ENCODE measurements at places on chromosomes 3 and 15. TPM values are rescaled to one million over a fixed set of nuclear protein-coding genes. Genes with fewer than 3 reads are reported as not detected.

- DNase-seq: no peak
These were observed 461 bp downstream of the COPB2 start for GRCh38 chr3:139388821-139389551.

DNA sequence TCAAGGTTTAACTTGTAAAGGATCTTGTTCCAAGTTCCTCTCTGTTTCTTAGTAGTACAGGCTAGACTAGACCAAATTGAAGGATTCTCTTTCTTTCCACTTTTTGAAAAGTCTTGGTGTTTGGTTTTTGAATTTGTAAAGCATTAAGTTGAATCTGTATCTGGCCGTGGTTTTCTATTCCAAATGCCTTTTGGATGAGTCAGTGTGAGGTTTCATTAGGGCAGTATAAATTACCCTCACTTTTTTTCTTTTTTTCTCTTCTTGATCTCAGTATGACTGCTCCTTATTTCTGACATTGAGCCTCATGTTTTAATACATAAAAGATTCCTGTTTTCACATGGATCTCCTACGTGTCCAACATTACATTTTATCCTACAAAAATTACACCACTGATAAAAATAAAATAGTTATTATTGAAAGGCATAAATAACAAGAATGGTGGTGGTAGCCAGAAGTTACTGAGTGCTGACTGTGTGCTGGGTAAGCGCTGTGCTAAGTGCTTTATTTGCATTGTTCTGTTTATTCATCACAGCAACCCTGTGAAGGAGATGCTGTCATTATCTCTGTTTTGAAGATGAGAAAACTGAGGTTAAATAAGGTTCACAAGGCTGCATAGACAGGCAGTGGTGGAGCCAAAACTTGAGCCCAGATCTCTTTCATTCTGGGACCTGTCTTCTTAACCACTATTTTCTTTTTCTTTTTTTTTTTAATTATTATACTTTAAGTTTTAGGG is 48.3 kb downstream of the MITF start:
- no peak for DNase-seq

GRCh38 chr3:17936736-17937480 is 194.5 kb upstream of the TBC1D5 start:
- DNase-seq: no peak

MYH15 gene
- total RNA-seq: 0.67 TPM

ILDR1 gene
- total RNA-seq: not detected

DNA sequence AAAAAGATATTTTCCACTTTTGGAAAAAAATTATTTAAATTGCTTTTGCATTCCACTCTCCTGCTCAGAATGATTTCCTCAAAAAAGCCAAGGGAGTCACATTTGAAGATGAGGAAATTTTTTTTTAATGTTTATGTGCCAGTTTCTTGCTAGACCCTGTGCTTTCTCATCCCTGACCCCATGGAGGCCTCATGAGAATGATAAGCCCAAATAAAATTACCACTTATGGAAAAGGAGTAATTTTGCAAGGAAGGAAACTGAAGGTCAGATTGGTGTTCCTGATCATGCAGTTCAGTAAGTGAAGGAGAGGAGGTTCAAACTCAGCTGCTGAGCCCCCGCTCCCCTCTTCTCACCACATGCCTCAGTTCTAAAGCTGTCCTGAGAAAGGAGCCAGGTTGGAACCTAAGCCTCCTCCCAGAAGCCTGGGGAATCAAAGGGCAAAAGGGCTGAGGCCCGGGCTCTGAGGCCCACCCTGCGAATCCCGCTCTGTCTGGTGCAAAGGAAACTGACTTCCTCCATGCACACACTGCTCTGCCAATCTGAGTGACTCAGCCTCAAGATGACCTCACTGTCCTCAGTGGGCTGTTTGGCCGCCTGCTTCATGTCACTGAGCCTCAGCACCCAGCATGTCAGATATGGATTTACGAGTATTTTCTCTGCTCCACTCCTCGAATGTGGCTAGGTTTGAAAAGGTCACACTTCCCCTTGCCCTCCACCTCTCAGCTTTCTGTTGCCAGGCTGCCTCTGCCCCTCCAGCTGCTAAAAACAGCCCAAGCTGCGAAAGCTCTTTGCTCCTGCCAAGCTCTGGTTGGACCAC is 56.9 kb upstream of the FLNB start:
- peak; percentile 79 for DNase-seq

DNA sequence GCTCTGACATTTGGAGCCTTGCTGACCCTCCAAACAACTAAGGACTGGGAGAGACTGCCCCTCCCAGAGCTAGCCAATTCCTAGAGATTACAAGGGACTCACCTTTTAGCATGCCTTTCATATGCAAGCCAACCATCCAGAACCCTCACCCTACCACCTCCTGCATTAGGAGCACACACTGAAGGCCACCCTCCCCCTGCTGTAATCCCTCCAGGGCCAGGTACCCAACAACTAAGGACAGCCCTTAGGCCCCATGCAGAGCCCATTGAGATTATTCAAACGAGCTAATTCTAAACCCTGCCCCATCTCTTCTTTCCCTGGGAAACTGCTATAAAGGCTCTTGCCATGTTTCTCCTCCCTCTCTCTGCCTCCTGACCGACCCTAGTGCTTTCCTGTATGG is 352.6 kb downstream of the ERC2 start:
- DNase-seq: no peak

GRCh38 chr3:187900993-187901755 is 155.9 kb upstream of the BCL6 start:
- no peak for DNase-seq

GRCh38 chr3:126765187-126766069 is 61.4 kb downstream of the CHCHD6 start:
- no peak for DNase-seq

PLIN1 gene
- 6.3 TPM for total RNA-seq

DNA sequence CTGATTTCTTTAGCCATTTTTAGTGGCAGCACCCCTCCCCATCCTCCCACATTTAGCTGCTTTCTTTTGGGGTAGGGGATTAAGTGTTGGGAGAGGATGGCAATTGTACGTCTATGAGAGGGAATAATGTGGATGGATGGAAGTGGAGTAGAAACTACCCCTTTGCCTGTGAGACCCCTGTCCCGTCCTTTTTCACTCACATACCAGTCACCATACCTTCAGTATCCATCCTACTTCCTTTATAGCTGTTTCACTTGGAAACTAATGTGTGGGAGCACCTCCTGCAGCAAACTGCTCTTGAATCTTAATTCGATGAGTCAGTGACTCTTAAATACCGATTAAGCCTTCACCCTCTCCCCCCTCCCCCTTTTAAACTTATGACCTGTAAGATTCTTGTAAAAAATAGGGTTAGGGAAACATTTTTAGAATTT is 730 bp downstream of the SPRED1 start:
- DNase-seq: no peak

DNA sequence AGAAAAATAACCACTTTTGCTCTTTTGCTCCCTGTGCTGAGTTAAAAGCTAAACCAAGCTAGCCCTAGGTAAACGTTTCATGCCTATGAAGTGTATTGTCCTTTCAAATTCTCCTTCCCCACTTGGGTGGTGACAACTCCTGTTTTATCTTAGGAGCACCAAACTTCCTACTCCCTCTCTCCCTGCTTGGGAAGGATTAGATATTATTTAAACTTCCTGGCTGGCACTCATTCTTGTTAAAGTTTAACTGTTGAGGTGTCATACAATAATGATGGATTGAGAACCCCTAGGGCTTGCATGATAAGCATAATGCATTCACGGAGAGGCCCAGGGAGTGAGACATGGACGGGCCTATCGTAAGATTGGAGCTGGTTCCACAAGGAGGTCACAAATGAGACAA is 29.5 kb downstream of the B4GALT4 start:
- DNase-seq: no peak

GRCh38 chr3:126081618-126082361 is 2.1 kb downstream of the SLC41A3 start:
- peak; percentile 86 for DNase-seq

- DNase-seq: no peak
These were observed 9.1 kb upstream of the SYN2 start for GRCh38 chr3:11995120-11995519.

CALML4 gene
- 2.2 TPM for total RNA-seq

GRCh38 chr3:31755926-31756658 is 223.4 kb downstream of the STT3B start:
- DNase-seq: no peak

P3H2 gene
- 3.4 TPM for total RNA-seq

- no peak for DNase-seq
These were observed 46.3 kb downstream of the EBLN2 start for GRCh38 chr3:73107676-73108187.

- no peak for DNase-seq
These were observed 60.3 kb downstream of the CHRD start for GRCh38 chr3:184440151-184440550.

All from psoas muscle (tissue), 8 donors.